Glomerular endothelial cell (primary cell): ENCODE measurements at places on chromosomes 16 and 17. TPM values are rescaled to one million over a fixed set of nuclear protein-coding genes. Genes with fewer than 3 reads are reported as not detected.

- no peak for DNase-seq
Observed at GRCh38 chr17:63841350-63842172, 924 bp downstream of the SMARCD2 start.

RCVRN gene
- total RNA-seq = not detected in 2 replicates

DNA sequence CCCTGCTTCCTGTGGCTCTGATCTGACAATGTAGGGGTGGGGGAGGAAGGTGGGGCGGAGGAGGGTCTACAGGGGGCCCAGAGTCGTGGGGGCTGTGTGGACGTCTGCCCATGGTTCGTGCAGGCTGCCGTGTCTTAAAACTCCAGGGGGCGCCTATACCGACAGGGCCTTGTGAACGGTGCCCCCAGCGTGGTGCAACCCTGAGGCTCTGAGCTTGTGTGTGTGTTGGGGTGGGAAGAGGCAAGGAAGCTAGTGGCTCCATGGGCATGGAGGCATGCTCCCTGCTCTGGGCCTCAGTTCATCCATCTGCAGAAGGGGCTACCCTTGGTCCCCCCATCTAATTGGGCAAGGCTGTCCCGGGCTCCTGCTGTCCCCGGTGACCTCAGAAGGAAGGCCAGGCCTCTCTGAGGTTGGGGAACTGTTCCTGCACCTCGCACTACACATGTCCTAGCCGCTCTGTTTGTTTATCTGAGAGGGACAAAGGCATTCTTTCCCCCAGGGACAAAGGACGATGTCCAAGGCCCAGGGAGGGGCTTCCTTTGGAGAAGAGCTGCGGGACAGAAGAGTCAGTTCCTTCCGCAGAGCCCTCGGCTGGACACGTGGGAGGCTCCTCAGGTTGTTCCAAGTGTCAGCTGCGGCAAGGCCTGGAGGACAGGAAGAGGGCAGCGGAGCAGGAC is 13.5 kb downstream of the CA4 start:
- no peak for DNase-seq

MXRA7 gene
- total RNA-seq = 208 and 276 TPM in 2 replicates

DNA sequence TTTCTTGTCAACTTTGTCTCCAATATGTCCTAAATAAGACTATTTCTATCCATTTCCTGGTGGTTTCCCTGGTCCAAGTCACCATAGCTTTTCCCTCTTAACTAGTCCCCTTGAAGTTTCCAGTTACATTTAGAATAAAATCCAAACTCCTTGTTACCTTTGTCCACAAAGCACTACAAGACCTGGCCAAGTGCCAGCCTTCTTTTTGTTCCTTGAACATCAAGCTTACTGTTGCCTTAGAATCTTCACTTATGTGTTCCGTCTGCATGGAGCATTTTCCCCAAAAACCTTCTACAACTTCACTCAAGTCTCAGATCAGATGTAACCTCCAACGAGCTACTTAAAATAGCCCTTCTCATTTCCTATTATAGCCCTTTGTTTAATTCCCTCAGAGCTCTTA is 101.4 kb downstream of the ITFG1 start:
- DNase-seq = no peak

DNA sequence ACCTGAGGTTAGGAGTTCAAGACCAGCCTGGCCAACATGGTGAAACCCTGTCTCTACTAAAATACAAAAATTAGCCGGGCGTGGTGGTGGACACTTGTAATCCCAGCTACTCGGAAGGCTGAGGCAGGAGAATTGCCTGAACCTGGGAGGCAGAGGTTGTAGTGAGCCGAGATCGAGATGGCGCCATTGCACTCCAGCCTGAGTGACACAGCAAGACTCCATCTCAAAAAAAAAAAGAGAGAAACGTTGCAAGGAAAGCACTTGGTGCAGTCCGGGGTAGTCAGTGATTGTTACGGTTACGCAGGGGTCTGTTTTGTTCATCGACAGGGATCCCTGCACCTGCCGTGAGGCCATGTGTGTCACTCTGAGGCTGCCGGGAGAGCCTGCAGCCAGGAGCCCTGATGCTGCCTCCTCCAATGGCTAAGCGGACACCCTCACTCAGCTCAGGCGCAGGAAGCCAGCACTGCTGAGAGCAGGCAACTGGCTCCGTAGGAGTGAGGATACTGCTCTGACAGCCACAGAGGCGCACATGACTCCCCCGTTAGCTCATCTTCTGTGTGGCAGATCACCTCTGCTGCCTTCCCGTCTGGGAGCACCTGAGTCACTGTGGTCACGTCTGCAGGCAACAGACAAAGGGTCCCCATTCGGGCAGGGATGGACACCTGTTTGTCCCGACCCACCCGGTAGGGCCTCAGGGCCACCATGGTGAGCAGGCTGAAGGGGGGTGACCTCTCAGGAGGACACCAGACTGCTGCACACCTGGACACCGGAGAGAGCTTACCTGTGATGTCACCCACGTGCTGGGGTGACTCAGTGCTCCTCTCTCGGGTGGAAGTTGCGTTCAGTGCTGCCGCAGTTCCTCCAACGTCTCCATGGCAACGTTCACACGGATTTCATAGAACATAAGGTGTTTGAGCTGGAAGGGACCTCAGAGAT is 5.2 kb upstream of the RAB26 start:
- no peak for DNase-seq

DNA sequence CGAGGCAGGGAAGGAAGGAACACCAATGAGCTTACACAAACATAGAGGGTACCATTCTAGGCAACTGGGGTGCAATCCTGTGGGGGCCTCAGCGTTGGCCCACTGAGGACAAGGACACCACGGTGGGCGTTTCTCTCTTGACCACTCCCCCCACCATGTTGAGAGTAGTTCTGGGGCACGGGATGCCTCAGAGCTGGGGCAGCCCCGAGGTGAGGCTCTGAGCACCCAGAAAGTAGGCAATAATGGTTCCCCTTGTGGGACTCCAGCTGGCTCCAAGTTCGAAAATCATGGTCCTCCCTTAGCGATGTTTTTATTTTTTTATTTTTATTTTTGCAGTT is 5.1 kb downstream of the PRSS21 start:
- DNase-seq = no peak

TCAP gene
- total RNA-seq = 0.05 and 2.1 TPM in 2 replicates

DNA sequence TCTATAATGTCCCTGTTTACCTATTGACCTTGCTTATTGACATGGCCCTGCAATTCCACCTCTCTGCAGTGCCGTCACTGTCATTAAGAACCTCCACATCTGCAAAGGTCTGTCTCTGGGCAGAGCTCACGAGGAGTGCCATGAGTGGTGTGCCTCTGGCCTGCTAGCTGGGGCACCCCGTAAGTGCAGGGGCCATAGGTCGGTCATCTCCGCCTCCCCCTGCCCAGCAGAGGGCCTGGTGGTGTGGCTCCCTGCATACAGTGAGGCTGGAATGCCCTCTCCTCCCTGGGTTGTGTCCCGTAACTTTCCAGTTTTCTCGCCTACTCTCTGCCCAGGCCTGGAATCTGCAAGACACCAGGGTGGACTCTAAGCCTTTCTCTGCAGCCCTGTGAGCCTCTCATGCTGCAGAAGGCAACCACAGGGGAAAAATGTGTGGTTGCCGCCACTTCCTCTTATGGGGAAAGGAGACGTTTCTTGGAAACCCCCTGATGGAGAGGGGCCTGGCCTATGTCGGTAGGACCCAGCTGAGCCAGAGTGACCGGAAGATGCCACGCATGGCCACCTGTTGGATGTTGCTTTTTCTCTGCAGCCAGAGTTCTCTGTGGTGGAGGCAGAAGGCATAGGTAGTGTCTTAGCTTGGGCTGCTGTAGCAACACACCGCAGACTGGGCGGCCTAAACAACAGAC is 2.7 kb upstream of the SNX20 start:
- DNase-seq = no peak

GRCh38 chr16:30104492-30104891 is 8.5 kb upstream of the YPEL3 start:
- DNase-seq = no peak

DNA sequence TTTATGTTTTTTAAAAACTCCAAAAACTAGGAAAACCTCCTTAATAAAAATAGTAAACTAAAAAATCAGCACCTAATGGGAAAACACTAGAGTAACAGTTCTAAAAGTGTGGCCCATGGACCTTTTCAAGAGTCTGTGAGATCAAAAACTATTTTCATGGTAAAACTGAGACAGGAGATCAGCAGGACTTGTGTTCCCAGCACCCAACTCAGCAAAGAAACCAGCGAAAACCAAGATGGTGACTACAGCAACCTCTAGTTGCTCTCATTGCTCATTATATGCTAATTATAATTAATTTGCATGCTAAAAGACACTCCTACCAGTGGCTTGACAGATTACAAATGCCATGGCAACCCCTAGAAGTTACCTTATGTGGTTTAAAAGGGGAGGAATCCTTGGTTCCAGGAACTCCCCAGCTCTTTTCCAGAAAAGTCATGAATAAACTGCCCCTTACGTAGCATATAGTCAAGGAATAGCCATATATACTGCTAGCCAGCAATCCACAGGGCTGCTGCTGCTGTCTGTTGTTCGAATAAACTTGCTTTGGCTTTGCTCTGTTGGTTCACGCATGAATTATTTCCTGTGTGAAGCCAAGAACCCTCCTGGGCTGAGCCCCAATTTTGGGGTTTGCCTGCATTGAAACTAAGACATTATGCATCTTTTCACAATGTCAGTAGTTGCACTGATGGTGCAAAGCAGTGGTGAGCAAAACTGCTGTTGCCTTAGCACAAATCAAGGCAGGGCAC is 12.4 kb downstream of the CMTR2 start:
- no peak for DNase-seq

DNA sequence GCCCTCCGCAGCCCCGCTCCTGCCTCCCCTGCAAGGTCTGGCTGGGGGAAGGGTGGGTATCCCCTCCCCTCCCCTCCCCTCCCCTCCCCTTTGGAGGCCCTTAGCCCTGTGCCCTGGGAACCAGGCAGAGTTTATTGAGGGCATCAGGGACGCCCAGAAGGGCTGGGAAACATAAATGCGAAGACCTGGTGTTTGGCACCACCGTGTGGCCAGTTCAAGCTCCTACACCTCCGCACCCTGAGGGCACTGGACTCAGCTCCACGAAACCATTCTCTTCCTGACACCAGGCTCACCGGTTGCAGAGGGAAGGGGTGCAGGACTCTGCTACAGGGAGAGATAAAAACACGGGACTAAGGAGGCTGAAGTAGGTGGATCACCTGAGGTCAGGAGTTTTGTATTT is 1.0 kb upstream of the AIPL1 start:
- DNase-seq = no peak

DNA sequence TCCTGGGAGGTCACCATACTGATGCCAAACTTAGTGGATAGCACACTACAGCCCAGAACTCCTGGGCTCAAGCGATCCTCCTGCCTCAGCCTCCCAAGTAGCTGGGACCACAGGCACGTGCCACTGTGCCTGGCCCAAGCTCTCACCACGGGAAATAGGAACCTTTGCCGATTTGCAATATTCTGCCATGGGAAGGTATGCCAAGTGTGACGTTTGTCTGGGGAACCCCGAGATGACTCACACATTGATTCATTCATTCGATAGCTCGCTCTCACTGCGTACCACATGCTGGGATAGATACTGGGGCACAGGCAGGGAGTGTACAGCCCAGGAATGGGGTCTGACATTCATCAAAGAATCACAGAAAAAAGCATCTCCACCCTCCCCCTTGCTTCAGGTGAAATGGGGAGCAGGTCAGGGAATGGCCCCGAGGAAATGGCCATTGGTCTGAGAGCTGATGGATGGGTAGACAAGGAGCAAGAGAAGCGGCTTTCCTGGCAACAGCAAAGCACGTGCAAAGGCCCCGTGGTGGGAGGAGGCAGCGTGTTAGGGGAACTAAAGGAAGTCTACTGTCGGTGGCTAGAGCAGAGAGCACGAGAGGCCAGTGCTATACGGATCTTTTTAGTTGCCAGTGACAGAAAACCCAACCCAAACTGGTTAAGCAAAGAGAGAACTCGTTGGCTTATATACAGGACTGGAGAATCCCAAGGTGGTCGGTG is 44.1 kb downstream of the DNAH17 start:
- DNase-seq = no peak

GRCh38 chr16:47983999-47984580 is 171.7 kb downstream of the ABCC12 start:
- no peak for DNase-seq

DNA sequence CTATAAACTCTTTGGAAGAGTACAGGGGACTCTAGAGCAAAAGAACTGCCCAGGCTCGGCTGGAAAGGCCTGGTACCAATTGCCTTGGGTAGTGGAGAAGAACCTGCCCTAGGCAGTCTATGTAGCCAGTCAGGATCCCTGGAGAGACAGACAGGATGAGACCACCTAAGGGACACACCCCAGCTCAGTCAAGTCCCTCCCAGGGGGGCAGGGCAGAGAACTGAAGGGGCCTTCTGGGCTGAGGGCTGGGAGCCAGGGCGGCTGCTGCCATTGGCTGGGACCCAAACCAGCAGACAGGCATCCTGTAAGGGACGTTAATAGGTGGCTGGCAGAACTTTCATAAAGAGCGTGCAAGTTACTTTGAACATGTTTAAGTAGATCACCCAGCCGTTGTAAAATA is 12.8 kb upstream of the SLC38A8 start:
- DNase-seq = no peak

DNA sequence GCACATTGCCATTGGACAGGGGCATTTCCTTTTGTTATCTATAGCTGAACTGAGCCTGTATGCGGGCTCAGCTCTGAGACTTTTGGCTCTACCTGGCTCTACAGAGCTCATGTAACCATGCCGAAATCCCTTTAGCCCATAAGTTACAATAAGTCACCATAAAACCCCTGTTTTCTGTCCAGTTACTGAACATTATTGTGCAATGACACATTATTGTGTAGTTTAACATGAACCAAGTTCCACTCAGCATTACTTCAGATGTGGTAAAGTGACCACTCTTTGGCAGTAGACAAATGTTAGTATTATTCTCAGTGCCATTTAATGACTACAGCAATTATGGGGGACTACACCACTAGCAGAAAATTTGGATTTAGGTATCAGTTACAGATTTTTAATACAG is 65.4 kb upstream of the RASL10B start:
- no peak for DNase-seq

DNA sequence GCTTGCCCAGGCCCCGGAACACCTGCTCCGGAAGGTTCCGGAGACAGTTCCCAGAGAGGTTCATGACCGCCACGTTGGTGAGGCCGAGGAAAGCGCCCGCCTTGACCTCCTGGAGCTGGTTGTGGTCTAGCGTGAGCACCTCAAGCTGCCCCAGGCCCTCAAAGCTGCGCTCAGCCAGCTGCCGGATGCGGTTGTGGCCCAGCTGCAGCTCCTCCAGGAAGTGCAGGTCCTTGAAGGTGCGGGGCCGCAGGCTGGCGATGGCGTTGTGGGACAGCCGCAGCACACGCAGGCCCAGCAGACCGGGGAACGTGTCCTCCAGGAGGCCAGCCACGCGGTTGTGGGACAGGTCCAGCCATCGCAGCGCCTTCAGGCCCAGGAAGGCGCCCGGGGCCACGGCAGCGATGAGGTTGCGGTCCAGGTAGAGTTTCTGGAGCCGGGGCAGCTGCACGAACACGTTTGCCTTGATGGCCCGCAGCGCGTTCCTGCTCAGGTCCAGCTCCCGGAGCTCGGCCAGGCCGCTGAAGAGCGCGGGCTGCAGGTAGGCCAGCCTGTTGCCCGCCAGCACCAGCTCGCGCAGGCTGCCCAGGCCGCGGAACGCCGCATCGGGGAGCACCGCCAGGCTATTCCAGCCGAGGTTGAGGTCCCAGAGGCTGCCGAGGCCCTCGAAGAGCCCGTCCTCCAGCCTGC is 2.1 kb downstream of the IGFALS start:
- no peak for DNase-seq

- no peak for DNase-seq
Observed at GRCh38 chr16:528111-529011, 849 bp downstream of the CAPN15 start.

SULT1A4 gene
- total RNA-seq = 2.9 and 5.5 TPM in 2 replicates
